ENCODE measurements at places on chromosomes 12 and 14.

DNA sequence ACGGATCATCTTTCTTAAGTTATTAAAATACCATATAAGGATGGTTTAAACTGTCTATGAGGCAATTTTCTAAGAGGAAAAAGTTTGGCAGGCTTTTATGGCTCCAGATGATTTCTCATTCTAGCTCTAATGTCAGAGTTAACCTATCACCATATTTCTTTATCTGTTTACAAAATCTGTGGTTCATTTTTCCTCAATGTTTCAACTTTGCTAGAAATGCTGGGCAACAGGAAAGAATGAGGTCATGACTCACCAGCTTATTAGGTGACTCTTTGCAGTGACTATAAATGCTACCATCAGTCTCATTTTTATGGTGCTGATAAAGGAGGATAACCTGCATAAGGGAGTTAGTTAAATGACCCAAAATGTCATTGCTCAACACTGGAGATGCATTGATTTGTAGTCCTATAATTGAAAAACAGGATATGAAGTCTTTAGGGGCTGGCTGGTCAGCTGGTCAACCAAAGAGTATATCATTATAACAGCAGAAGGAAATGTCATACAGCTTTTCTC is 45.3 kb upstream of the RAP1B start:
- no peak for DNase-seq

DNA sequence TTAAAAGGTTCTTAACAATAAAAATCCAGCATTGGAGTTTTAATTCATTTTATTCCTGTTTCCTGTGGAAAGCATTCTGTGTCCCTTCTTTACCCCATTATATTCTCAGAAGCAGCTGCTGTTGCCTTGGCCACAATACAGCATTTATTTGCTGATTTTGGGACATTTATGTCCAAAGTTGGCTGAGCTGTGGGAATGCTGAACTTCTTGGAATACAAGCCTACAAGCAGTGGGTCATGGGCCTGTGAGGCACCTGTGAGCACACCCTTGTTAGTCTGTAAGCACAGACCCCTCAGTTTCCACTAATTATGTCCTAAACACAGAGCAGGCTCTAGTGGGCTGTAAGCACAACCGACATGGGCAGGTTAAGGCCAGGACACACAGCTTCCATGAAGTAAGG is 122.2 kb upstream of the IGF1 start:
- DNase-seq: no peak

- DNase-seq: no peak
Observed at GRCh38 chr12:67394550-67394949, 125.4 kb downstream of the CAND1 start.

GRCh38 chr12:11162502-11162901 is 8.5 kb upstream of the SMIM10L1 start:
- DNase-seq: no peak

GRCh38 chr12:56205445-56205844 is 16.2 kb upstream of the SMARCC2 start:
- DNase-seq: no peak

DNA sequence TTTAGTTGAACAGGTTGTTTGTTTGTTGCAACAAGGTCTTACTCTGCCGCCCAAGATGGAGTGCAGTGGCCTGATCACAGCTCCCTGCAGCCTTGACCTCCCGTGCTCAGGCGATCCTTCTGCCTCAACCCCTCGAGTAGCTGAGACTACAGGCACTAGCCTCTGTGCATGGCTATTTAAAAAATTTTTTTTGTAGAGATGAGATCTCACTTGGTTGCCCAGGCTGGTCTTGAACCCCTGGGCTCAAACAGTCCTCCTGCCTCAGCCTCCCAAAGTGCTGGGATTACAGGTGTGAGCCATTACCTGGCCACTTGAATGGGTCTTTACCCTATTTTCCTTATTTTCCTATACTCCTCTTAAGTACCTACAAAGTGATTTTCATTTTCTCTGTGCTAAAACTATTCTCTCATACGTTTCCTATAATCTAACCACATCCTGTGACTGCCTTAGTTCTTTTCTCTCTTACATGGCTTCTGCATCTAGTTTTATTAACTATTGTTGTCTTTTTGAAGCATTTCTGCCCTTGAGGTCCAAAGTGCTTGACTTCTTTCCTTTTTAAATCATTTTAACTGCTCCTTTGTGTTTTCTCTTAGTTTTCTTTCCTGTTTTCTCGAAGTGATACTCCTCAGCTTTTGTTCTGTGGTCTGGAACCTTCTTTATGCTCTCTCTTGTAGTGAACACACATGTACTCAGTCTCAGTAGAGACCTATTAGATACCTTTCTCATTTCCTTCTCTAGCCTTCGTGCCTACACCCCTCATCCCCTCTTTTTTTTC is 14.1 kb downstream of the GPX2 start:
- no peak for DNase-seq
